Foreskin melanocyte (primary cell): ENCODE measurements at places on chromosomes 3 and 15.

DNA sequence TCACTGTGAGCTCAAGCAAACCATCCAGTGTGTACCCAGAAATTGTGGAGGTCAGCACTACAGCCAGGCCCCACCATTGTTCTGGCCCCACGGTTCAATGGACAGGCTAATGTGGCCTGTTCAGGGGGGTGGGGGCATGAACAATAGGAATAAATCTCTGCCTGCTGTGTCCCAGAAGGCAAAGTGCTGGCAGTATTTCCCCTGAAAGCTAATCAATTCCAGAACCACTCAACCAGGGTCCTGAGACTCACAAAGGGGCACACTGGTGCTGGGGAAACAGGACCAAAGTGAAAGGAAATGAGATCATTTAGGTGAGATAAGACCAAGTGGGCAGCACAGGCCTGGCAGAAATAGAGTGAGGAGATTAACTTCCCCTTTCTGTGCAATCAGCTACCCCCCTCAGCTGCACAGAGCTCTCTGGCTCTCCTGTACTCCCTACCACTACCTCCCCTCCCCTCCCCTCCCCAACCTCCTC lies 11.5 kb downstream of the CRYGS start:
- DNase-seq = no peak

- DNase-seq = peak; percentile 88
Observed at GRCh38 chr15:80275961-80276360, 23.9 kb upstream of the CTXND1 start.

GRCh38 chr3:42495393-42495792 lies 7.0 kb upstream of the VIPR1 start:
- DNase-seq = no peak

DNA sequence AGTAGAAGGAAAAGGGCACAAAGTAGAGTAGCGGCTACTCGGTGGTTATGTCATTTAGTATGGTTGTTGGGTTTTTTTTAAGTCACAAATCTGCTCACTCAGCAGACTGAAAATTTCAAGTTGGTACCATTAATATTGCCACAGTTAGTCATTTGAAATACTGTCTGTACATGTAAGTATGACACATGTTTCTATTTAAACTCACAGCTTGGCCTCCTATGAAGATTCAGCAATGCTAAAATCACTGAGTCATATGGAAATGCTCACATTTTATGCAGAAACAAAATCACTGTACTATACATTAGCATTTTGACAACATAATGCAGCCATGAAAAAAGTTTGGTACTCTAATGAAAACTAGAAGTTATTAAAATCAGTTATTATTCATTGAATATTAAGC lies 571.9 kb downstream of the TAFA4 start:
- DNase-seq = no peak

- no peak for DNase-seq
Observed at GRCh38 chr15:92120094-92120795, 266.7 kb downstream of the SLCO3A1 start.

DNA sequence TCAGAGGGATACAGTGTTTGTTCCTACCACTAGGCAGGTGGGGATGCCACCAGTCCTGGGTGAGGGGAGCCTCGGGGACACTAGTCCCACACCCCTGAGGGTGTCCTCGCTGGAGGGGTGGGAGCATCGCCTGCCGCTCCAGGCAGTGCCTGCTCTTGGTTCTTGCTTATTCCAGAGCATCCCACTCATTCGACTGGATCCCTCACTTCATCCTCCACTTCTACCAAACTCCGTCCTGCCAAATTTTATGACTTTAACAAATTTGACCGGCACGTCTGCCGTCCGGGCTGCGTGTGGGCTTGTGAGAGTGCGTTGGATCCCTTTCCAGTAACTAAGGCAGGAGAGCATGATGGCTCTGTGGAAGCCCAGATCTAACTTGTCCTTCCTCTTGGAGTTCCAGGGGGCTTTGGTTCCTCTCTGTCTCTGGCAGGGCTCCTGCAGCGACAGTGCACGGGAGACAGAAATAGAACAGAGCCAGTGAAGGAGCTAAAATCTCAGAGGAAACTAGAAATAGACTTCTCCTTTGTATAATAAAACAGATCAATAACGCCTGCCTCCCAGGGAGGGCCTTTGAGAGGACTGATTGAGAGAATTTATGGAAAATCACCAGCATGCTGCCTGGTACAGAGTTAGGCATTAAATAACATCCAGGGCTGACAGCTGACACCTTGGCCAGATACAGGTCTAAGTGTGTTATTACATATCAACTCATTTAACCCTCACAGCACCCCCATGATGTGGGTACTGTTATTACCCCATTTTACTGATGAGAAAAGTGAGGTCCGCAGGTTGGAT lies 34.5 kb downstream of the MGLL start:
- DNase-seq = no peak

GRCh38 chr15:63764124-63764803 lies 69.5 kb downstream of the HERC1 start:
- DNase-seq = no peak

- DNase-seq = no peak
Observed at GRCh38 chr15:62625429-62626033, 417.0 kb upstream of the TPM1 start.

- DNase-seq = peak; percentile 40
Observed at GRCh38 chr3:53023072-53023823, 22.6 kb downstream of the SFMBT1 start.

- no peak for DNase-seq
Observed at GRCh38 chr3:193917158-193917557, 218.8 kb upstream of the HES1 start.

GRCh38 chr15:25739687-25740121 lies 123.4 kb downstream of the ATP10A start:
- peak; percentile 53 for DNase-seq

GRCh38 chr3:185995352-185995751 lies 57.5 kb upstream of the TRA2B start:
- no peak for DNase-seq

DNA sequence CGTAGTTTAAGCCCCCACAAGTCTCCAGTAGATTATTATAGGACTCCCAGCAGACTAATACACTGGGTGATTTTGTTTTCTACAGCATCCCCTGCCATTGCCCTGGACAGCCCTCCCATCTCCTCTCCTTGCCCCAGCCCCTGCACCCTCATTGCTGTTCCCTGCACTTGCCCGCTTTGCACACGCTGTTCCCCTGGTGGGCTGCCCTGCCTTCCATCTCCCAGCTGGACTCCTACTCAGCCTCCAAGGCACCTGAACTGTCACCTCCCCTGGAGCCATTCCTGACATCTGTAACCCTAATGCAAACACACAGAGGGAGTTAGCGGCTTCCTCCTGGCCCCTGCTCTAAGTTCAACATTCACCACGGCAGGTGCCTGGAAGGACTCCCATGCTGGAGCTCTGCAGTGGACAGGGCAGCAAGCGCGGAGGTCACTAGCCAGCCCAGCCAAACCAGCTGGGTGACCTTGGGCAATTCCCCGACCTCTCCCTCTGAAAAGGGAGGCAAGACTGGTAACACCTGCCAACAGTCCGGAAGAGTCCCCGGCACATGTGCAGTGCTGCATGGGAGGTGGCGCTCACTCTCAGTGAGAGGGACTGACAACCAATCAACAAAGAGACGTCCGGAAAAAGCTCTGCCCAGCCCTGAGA lies 38.8 kb upstream of the IQSEC1 start:
- DNase-seq = no peak

DNA sequence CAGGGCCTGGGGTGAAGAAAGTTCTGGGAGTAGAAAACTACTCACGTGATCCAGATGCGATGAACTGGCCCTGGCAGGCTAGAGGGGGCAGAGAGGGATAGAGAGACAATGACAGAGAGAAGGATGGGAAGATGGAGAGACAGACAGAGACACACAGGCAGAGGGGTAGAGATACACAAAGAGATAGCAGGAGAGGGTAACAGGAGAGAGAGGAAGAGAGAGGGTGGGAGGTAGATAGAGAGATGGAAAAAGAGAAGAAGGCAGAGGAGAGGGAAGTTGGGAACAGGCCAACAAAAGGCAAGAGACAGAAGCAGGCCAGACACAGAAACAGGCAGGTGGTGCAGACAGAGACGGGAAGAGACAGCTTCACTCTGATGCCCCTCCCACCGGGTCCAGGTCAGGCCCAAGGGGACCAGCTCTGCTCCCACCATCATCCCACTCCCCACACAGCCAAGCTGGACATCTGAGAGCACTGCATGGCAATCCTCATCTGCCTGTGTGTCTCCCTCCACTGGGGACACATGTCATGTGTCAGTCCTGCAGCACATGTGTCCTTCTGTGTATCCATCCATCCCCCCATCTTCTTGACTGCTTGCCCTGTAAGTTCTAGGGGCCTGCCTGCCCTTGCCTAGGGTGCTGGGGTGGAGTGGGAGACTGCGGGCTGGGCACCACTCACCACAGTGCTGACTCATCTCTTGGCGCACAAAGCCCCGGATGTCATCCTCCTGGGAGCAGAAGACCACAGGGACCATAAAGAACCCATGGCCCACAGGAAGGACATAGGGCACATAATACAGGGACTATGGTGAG lies 2.2 kb upstream of the UCN2 start:
- DNase-seq = no peak

DNA sequence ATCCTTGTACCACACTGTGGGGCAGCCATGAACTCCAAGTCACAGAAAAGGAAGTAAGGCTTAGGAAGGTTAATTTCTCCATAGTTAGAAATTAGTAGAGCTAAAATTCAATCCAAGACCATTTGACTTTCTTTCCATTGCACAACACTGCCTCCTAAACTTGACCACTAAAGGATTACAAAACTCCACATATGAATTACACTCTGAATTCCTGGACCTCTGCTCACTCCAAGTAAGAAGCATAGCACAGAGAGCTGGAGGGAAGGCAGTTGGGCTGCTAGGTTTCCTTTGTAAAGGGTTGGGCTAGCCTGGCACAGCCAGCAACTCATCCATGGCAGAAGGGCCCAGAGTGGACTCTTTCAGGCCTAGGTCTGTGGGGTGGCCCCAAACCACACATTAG lies 134.4 kb downstream of the MYLK start:
- no peak for DNase-seq

DNA sequence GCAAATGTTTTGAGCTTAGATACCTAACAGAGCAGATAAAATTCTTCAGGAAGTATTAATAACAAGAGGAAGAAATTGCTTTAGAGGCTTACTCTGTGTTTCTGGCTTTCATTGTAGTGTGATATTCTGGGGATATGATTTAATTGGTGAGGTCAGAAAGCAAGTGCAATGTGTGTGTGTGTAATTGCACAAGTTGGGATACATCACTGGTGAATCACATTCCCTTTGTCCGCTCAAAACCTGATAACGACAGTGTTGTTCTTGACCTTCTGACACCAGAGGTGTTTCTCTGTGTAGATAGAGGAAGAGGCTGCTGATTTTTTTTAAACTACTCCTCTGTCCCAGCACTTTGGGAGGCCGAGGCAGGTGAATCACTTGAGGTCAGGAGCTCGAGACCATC lies 161.1 kb downstream of the CACNA2D3 start:
- no peak for DNase-seq

- peak; percentile 44 for DNase-seq
Observed at GRCh38 chr3:127697551-127698240, 24.9 kb downstream of the ABTB1 start.

DNA sequence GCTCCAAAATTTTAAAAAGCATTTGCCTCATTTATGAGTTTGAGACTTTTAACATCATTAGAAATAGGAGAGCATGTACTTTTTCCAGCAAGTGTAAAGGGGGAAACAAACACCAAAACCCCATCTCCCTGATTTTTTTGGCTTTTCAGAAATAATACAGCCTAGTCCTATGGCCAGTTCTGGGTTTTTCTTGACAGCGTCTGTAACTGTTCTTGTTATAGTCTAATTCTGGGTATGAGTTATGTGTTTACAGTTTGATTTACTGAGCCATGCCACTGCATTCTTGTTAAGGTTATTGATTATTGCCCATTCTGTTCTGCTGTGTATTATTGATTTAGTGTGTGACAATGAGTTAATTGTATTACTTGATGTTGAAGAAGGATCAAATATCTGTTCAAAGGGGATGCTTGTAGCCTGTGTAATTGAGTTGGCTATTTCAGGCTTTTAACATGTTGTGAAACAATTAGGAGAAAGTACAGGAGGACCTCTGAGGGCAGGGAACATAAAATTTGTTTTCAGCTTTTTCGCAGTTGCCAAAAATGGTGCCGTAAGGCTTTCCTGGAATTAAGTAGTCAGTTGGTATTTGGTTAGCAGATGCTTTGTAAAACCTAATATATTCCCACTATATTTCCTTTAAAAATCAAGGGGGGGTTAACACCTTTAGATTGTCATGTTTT lies 46.1 kb downstream of the MBNL1 start:
- DNase-seq = no peak

DNA sequence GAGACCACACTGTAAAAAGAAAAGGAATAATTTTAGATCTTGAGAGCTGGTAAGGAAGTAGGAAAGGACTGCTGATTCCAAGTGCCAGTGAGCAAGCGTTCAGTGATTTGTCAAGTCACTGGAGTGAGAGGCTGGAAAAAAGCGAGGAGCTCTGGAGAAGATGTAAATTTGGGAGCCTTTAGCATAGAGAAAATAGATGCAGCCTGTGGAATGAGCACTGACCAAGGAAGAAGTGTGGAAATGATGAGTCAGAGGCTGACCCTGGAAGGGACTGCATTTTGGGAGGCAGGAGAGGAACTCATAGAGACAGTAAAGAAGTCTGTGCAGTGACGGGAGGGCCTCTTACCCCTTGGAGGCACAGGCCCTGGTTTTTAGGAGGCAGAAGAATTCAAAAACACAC lies 17.1 kb upstream of the ABTB1 start:
- no peak for DNase-seq

DNA sequence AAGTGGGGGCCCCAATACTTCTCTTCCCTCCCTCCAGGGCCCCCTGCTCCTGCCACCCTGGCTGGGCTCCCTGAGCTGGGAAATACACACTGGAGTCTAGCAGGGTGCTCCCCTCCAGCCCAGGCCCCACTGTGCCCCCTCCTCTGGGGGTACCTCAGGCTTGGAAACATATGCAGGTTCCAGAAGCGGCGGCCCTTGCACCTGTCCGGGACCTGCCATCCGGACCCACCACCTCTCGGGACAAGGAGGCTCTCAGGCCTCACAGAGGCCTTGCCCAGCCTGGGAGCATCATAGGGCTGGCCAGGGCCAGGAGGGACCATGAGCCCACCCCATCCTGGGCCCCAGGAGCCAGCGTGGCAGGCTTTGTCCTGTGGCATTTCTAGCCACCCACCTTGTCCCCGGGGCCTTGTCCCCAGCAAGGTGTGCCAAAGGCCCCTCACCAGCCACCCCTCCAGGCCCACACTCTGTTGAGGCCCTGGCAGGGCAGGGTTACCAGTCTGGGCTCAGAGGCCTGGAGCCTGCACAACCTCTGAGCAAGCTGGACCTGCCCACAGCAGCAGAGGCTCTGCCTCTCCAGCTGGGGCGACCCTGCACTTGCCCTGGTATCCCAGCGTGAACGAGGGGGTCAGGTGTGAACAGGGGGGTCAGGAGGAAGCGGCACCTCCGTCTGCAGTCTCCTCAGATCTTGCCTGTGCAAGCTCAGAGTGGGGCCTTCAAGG lies 45.8 kb downstream of the DNAJB8 start:
- no peak for DNase-seq

GRCh38 chr15:48682942-48683651 lies 37.6 kb upstream of the FBN1 start:
- no peak for DNase-seq

DNA sequence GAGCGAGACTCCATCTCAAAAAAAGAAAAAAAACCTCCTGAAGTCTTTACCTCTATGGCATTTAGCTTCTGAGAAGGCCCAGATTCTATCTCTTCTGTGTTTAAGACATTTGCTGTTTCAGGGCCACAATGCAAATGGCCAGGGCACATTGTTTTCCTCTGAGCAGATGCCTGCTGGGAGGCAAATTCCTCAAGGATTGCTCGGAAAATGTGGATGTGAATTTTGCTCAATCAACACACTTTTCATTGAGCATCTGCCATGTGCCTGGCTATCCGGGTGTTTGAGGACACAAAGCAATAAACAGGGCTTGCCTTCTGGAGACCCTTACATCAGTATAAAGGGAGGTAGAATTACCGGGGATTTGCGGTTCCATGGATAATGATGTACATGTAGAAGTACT lies 20.0 kb downstream of the TRIM71 start:
- no peak for DNase-seq
